SJCRH30 (cell line): ENCODE measurements at places on chromosomes 11 and 22.

- DNase-seq: no peak
- no peak overlapping the region for H3K27ac ChIP-seq
- peak overlapping the region; percentile 79 for H3K4me3 ChIP-seq
- H3K4me1 ChIP-seq: no peaks in the 10 kb centered on the region
- peaks cover 4% of the 10 kb centered on the region for H3K36me3 ChIP-seq
Observed at GRCh38 chr11:130916910-130917309, 631 bp upstream of the SNX19 start.

GRCh38 chr11:76806131-76806530, 23.0 kb downstream of the TSKU start:
- H3K27ac ChIP-seq: no peak overlapping the region
- H3K4me3 ChIP-seq: no peak overlapping the region
- no peak for DNase-seq
- no peaks in the 10 kb centered on the region for H3K36me3 ChIP-seq
- H3K27me3 ChIP-seq: no peaks in the 10 kb centered on the region
- H3K4me1 ChIP-seq: no peaks in the 10 kb centered on the region

GRCh38 chr22:44793106-44793505, 40.7 kb downstream of the ARHGAP8 start:
- H3K27me3 ChIP-seq: no peaks in the 10 kb centered on the region
- no peak for DNase-seq
- peaks cover 4% of the 10 kb centered on the region; the same call in 1 of the 2 replicates for H3K4me1 ChIP-seq
- no peak overlapping the region for H3K27ac ChIP-seq
- no peaks in the 10 kb centered on the region for H3K36me3 ChIP-seq

DNA sequence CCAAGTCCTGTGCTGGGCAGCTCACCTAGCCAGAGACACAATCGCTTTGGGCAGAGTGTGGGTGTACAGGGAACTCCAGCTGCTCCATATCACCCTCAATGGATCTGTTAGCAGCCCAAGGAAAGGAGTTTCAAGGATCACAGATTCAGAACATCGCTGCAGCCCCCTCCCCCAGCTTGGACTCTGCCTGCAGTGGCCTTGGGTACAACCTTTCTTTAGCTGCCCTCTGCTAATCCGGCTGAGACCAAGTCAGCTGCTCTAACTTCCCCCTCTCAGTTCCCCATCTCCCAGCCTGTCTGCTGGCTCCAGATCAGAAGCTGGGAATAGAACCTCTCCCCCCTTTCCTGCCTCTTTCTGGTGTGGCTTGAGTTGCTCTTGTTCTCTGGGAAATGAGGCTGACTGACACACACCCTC, 1.3 kb downstream of the TMEM86A start:
- H3K27me3 ChIP-seq: no peaks in the 10 kb centered on the region
- H3K36me3 ChIP-seq: no peaks in the 10 kb centered on the region
- H3K27ac ChIP-seq: peak overlapping the region; percentile 90
- peak; percentile 77 for DNase-seq
- peak overlapping the region; percentile 79 for H3K4me3 ChIP-seq
- peaks cover 49% of the 10 kb centered on the region for H3K4me1 ChIP-seq

GRCh38 chr22:16789860-16790493, 35.2 kb downstream of the XKR3 start:
- H3K4me3 ChIP-seq: no peak overlapping the region
- no peaks in the 10 kb centered on the region for H3K27me3 ChIP-seq
- H3K4me1 ChIP-seq: no peaks in the 10 kb centered on the region
- DNase-seq: no peak
- no peaks in the 10 kb centered on the region for H3K36me3 ChIP-seq

GRCh38 chr11:58075781-58076180, 45.0 kb downstream of the OR6Q1 start:
- no peaks in the 10 kb centered on the region for H3K27me3 ChIP-seq
- DNase-seq: no peak
- H3K36me3 ChIP-seq: no peaks in the 10 kb centered on the region
- no peak overlapping the region for H3K4me3 ChIP-seq
- no peaks in the 10 kb centered on the region for H3K4me1 ChIP-seq
- H3K27ac ChIP-seq: no peak overlapping the region
